ENCODE measurements at places on chromosomes 1 and 21.

- no peak for DNase-seq
Measured at GRCh38 chr1:55007625-55008024, 8.9 kb downstream of the BSND start.

DNA sequence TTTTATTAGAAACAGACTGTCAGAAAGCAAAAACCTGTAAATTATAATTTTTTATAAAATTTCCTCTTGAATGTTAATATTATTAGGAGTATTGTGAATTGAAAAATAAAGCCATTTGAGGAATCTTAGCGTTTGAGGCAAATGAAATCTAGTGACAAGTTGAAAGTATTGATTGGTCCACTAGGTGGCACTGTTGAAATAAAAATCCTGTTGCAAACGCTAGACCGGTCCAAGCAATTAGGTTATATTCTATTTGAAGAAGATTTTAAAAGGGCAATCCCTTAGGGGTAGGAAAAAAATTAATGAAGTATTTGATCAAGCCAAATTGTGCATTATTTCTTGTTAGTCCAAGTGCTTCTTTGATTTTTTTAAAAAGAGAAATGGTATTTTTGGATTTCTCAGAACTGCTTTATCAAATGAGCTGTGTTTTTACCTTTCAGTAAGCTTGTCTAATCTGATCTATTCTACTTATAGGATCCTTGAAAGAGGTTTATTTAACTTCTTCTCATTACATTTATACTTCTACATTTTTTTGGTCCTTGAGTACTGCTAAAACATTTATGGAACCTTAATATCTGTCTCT is 57.7 kb downstream of the ATG4C start:
- no peak for DNase-seq

DNA sequence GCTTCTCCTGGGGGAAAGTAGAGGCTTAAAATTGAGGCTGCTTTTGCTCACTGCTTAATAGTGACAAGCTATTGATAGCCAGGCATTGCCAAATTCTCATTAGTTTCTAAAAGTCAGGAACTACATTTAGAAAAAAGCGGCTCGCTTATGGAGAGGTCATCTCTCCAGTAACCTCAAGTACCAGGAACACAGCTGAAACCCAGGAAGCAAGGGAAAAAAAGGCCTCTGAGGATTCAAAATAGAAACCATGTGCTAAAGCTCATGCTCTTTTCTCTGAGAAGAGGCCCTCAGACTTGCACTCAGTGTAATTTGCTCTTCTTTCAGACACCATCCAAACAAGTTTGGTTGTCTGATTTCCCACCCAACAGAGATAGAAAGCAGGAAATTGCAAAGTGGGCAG is 261.4 kb upstream of the USP25 start:
- no peak for DNase-seq

DNA sequence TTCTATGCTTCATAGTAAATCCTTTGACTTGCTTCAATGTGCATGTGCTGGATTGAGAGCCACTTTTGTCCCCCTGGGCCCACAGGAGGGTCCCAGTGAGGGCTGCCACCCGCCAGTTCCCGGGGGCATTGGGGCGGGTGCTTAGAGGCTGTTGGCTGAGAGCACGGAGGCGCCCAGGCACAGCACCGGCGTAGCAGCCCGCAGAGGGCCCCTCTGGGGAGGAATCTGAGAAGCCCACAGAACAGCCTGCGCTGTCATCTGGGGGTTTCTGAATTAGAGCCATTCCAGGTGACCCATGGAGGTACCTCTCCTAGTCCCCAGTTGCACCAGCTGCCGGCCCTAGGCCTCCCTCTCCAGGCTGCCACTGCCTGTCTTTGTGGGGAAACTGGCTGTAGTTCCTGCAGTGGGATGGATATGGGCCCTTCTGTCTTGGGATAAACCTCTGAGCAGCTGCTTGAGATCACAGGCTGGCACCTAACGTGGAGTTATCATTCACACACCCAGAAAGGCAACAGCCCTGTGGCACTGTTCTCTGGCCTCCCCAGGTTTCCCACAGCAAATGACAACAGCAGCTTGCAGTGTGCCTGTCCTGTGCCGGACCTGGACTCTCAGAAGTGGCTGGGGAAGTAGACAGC is 39.5 kb downstream of the TMEM51 start:
- DNase-seq: no peak

- DNase-seq: no peak
Measured at GRCh38 chr21:44957901-44958451, 18.1 kb downstream of the SLX9 start.

GRCh38 chr21:41427556-41427955 is 1.5 kb downstream of the MX1 start:
- DNase-seq: no peak

- DNase-seq: no peak
Measured at GRCh38 chr1:79264975-79265818, 258.7 kb upstream of the ADGRL4 start.

DNA sequence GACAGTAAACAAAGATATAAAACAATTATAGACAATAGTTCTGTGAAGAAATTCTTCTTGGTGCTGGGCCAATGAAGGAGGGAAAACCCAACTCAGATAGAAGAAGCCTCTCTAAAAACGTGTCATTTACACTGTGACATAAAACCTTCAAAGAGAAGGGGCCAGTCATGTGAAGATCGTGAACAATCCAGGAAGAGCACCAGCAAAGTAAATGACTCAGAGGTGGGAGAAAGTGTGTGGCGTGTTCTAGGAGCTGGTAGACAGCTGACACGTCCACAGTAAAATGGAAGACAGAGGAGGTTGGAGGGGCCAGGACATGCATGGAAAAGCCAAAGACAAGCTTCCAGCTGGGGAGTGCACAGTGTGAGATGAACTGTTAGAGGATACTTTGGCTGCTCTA is 143.6 kb downstream of the VAV3 start:
- peak; percentile 11 for DNase-seq

DNA sequence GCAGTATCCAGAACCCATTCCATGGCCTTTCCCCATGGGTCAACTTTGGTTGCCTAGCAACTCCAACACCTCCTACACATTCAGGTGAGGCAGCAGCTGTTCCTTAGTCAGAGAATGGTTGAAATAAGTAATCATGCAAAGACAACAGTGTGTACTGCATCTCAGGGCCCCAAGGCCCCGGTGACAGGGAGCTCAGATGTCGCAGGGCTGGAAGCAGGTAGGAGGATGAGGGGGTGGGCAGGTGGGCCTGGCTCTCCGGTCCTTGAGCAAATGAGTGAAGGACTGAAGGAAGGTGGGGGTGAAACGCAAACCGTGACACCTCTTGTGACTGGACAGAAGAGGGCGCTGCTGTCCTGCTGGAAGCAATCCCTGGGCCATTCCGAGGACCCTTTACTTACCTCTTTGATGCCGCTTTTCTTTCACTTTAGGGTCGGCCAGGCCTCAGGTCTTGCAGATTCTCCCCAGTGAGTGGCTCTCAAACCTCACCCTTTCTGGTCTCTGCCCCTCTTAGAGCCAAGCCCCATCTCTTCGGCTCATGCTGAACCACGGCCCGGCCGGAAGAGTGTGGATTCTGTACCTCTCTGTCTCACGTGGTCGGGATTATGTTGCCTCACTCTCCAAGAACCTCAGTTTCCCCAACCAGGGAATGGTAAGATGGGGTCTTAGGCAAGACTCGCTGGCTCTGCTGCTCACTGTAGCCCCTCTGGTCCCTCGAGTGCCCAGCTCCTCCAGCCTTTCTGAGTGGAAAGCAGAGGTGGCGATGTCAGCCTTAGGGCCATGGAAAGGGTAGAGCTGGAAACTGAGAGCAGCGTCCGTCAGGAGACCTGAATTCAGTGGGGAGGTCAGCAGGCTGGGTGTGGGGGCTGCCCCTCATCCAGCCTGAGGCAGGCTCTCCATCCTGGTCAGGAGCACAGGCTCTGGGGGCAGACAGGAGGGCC is 5.6 kb upstream of the KCNA10 start:
- peak; percentile 35 for DNase-seq

All from activated CD4-positive, alpha-beta T cell treated with anti-CD3 and anti-CD28 coated beads for 24 hours (primary cell).